ENCODE measurements at places on chromosomes 1 and 21.
A peak's percentile ranks its signal among the peaks of the same experiment; 100 is the strongest.

- H3K27me3 ChIP-seq, result no peaks in the 10 kb centered on the region
- H3K36me3 ChIP-seq, result no peaks in the 10 kb centered on the region
- no peaks in the 10 kb centered on the region for H3K4me1 ChIP-seq
- no peak overlapping the region for H3K4me3 ChIP-seq
- DNase-seq, result peak; percentile 8
- H3K27ac ChIP-seq, result no peak overlapping the region
Observed at GRCh38 chr1:229884765-229885164, 182.3 kb upstream of the GALNT2 start.

DNA sequence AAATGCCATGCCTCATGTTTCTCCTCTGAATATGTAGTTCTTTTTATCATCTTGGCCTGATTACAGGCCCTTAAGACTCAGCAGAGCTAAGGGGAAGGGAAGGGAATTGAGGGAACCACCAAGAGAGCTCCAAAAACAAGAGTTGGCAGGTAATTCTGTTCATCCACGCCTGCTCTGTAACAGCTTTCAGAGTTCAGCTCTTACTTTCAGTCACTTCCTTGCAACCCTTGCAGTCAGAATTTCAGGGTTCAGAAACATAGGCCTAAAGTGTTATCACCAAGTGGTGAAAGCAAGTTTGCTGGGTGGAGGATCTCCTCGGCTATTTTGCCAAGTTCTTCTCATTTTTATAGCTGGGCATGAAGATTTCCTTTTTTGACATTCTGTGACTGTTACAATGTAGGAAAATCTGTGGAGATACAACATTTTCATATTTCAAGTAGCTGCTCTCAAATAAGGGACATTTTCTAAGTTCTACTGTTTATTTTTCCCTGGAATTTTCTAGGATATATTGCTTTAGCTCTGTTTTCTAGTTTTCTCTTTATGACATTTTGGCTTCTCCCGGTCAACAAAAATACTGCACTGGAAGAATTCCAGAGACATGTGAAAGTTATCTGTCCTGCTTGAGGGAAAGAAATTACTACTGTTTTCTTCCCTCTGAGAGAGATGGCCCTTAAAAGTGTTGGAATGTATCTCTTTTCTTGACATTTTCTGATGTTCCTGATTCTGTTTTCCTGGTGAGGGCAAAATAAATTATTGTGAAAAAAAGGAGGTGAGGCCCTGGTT, 251.8 kb upstream of the ST6GALNAC5 start:
- H3K4me1 ChIP-seq, result no peaks in the 10 kb centered on the region
- no peak overlapping the region for H3K4me3 ChIP-seq
- H3K27me3 ChIP-seq, result no peaks in the 10 kb centered on the region
- H3K36me3 ChIP-seq, result no peaks in the 10 kb centered on the region
- DNase-seq, result no peak

- H3K27ac ChIP-seq, result no peak overlapping the region
- DNase-seq, result peak; percentile 11
- no peaks in the 10 kb centered on the region for H3K36me3 ChIP-seq
- no peak overlapping the region for H3K4me3 ChIP-seq
Observed at GRCh38 chr1:3125546-3126368, 56.8 kb downstream of the PRDM16 start.

GRCh38 chr1:25669781-25670567, 53.4 kb downstream of the MAN1C1 start:
- H3K27me3 ChIP-seq, result no peaks in the 10 kb centered on the region
- H3K36me3 ChIP-seq, result no peaks in the 10 kb centered on the region
- H3K4me1 ChIP-seq, result no peaks in the 10 kb centered on the region
- no peak for DNase-seq

GRCh38 chr1:22362626-22363402, 88.8 kb upstream of the ZBTB40 start:
- no peak overlapping the region for H3K4me3 ChIP-seq
- H3K36me3 ChIP-seq, result no peaks in the 10 kb centered on the region
- no peaks in the 10 kb centered on the region for H3K4me1 ChIP-seq
- H3K27me3 ChIP-seq, result no peaks in the 10 kb centered on the region

DNA sequence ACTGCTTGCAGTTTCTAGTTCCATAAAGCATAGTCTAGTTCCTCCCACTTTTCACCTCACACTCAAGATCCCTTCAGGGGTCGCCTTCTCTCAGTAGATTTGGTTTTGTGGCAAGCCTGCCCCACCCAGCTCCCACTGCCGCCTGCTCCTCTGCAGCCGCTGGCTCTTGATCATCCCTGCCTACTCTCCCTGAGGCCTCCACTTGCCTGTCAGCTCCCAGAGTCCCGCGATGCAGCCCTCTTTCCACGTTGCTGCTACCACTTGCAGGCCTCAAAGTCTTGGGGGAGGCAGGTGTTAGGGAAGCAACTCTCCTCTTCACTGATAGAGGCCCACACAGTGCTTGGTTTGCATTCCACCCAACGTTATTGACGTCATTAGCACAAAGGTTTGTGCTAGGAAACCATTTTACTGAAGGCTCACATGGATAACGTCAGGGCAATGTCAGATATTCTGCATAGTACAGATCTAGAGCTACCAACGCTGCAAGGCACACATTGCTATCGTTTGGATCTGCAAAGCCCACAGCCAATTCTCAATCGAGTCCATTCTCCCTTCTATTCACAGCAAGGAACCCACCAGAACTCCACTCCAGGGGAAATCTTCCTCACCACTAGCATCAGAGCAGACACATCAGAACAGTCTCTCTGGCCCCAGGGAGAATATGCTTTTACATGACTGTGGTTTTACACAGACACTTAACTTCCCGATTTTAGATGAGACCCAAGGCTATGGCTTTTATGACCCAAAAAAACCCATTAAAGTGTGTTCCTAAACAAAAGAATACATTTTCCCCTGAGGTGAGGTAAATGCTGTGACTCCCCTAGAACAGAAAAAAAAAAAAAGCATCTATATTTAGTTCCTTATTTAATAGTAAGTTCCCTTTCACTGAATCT, 519.5 kb upstream of the CAMK1G start:
- no peaks in the 10 kb centered on the region for H3K36me3 ChIP-seq
- no peak overlapping the region for H3K4me3 ChIP-seq
- H3K27me3 ChIP-seq, result no peaks in the 10 kb centered on the region
- H3K27ac ChIP-seq, result no peak overlapping the region

DNA sequence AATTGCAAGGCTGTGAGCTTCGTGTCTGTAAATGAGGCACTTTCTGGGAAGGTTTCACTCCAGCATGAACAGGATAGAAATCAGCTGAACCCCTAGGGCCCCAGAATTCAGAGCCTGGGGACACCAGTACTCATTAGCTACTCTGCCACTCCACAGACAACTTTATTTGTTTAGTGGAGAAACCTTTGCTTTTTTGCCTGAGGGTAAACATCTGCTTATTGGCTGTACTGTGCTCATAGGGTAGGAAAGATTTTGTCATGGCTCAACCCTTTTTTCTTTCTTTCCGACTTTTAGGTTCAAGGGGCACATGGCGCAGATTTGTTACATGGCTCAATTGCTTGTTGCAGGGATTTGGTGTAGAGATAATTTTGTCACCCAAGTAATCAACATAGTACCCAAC, 138.4 kb upstream of the BACE2 start:
- no peak overlapping the region for H3K27ac ChIP-seq
- H3K4me3 ChIP-seq, result no peak overlapping the region
- no peaks in the 10 kb centered on the region for H3K4me1 ChIP-seq

- no peak for DNase-seq
- H3K27ac ChIP-seq, result no peak overlapping the region
- no peaks in the 10 kb centered on the region for H3K36me3 ChIP-seq
- H3K4me3 ChIP-seq, result no peak overlapping the region
- H3K27me3 ChIP-seq, result no peaks in the 10 kb centered on the region
- H3K4me1 ChIP-seq, result no peaks in the 10 kb centered on the region
Observed at GRCh38 chr1:20983297-20983889, 193.3 kb downstream of the EIF4G3 start.

GRCh38 chr1:92909321-92909720, 51.9 kb downstream of the DIPK1A start:
- H3K4me3 ChIP-seq, result no peak overlapping the region
- DNase-seq, result no peak
- H3K4me1 ChIP-seq, result no peaks in the 10 kb centered on the region
- no peak overlapping the region for H3K27ac ChIP-seq
- no peaks in the 10 kb centered on the region for H3K27me3 ChIP-seq

- H3K4me3 ChIP-seq, result no peak overlapping the region
- DNase-seq, result peak; percentile 38
- no peaks in the 10 kb centered on the region for H3K4me1 ChIP-seq
- H3K36me3 ChIP-seq, result no peaks in the 10 kb centered on the region
- H3K27me3 ChIP-seq, result no peaks in the 10 kb centered on the region
Observed at GRCh38 chr1:231493421-231494185, 34.9 kb upstream of the TSNAX start.

DNA sequence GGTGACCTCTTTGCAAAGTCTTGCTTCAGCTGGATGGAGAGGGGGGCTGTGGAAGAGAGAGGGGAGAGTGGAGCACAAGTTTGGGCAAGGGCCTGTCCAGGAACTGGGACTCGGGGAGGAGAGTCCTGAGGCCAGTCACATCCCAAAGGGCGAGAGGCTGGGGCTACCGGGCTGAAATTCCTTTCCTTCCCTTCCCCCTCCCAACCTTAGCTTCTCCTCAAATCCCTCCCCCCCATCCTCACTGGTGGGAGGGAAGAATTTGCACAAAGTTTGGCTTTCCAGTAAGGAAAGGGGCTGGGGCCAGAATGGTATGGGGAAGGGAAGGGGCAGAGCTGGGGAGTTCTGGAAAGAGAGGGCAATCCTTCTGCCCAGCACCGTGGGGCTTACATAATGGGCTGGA, 854 bp downstream of the CNTN2 start:
- H3K4me1 ChIP-seq, result no peaks in the 10 kb centered on the region
- H3K27ac ChIP-seq, result no peak overlapping the region
- peaks cover 10% of the 10 kb centered on the region for H3K27me3 ChIP-seq
- H3K36me3 ChIP-seq, result no peaks in the 10 kb centered on the region
- H3K4me3 ChIP-seq, result no peak overlapping the region
- peak; percentile 32 for DNase-seq

DNA sequence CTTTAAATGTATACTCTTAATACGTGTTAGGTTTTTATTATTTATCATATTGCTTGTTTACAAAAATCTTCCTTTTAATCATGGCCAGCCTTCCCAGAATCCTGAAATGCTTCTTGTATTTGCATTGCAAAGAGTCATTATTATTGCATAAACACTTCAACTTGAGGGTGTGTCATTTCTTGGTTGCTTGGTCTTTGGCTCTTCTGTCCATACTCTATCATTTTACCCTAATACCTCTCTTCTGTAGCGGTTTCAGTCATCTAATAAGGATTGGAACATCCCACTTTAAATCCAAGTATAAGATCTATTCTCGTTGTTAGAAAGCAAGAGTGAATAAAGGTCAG, 200.6 kb upstream of the CACYBP start:
- H3K4me3 ChIP-seq, result no peak overlapping the region
- no peaks in the 10 kb centered on the region for H3K4me1 ChIP-seq
- H3K36me3 ChIP-seq, result no peaks in the 10 kb centered on the region
- H3K27me3 ChIP-seq, result no peaks in the 10 kb centered on the region
- H3K27ac ChIP-seq, result no peak overlapping the region

GRCh38 chr1:178502330-178502714, 5.6 kb upstream of the CLEC20A start:
- H3K27ac ChIP-seq, result no peak overlapping the region
- no peak overlapping the region for H3K4me3 ChIP-seq
- H3K27me3 ChIP-seq, result no peaks in the 10 kb centered on the region
- H3K4me1 ChIP-seq, result peaks cover 2% of the 10 kb centered on the region
- H3K36me3 ChIP-seq, result no peaks in the 10 kb centered on the region

GRCh38 chr1:90210633-90211491, 216.0 kb downstream of the ZNF326 start:
- H3K4me3 ChIP-seq, result no peak overlapping the region
- peak; percentile 79 for DNase-seq
- H3K27me3 ChIP-seq, result no peaks in the 10 kb centered on the region
- H3K36me3 ChIP-seq, result no peaks in the 10 kb centered on the region
- H3K27ac ChIP-seq, result no peak overlapping the region

- H3K4me1 ChIP-seq, result peaks cover 5% of the 10 kb centered on the region
- no peaks in the 10 kb centered on the region for H3K36me3 ChIP-seq
- H3K27me3 ChIP-seq, result no peaks in the 10 kb centered on the region
- H3K4me3 ChIP-seq, result peak overlapping the region; percentile 34
Observed at GRCh38 chr1:111618961-111619634, 491 bp upstream of the RAP1A start.

GRCh38 chr21:31897311-31897710, 24.5 kb downstream of the HUNK start:
- no peaks in the 10 kb centered on the region for H3K27me3 ChIP-seq
- DNase-seq, result no peak
- no peak overlapping the region for H3K4me3 ChIP-seq
- H3K4me1 ChIP-seq, result peaks cover 17% of the 10 kb centered on the region

DNA sequence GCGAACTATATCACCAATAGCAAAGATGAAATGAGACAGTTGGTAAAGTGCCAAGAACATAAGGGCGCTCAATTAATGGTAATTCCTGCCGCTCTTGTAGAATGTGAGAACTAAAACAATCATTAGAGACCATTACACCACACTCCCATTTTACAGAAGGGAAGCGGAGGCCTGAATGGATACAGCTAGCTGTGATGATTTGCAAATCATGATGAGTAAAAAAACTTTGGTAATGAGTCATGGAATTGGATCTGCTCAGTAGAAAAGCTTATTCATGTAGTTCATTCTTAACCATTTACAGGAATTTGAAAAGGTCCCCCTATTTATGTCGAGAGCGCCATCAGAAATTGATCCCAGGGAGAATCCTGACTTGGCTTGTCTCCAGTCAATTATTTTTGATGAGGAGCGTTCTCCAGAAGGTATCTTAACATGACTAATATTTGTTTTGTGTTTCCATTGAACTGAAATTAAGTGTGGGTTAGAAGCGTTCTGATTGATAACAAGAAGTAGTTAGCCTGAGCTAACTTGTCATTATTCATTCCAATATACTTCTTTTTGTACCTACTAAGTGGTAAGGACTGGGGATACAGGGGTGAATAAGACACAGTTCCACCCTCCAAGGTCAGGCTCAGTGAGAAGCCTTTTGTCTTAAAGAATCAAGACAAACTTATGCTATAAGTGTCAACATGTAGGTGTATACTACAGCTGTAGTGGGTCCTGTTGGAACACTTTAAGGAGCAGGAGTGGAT, 812 bp downstream of the TTC4 start:
- H3K4me3 ChIP-seq, result peak overlapping the region; percentile 56
- DNase-seq, result no peak
- H3K27ac ChIP-seq, result no peak overlapping the region

DNA sequence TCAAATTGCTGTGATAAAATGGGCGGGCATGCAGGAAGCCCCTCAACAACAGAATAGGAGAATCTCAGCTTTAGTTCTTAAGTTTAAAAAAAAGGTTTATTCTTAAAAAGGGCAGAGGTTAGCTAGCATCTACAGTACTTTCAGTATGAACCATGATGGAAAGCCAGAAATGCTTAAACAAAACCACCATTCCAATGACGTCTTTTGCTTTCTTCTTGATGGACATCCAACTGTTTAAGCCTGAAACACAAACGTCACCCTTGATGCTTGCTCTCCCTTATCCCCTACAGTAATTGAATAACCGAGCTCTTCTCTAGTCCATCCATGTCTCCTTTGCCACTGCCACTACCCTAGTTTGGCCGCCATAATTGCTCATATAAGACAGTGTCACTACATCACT, 25.7 kb downstream of the TAF5L start:
- H3K27me3 ChIP-seq, result no peaks in the 10 kb centered on the region
- no peak overlapping the region for H3K4me3 ChIP-seq
- H3K27ac ChIP-seq, result no peak overlapping the region
